ENCODE measurements at places on chromosomes 16 and 17.

DNA sequence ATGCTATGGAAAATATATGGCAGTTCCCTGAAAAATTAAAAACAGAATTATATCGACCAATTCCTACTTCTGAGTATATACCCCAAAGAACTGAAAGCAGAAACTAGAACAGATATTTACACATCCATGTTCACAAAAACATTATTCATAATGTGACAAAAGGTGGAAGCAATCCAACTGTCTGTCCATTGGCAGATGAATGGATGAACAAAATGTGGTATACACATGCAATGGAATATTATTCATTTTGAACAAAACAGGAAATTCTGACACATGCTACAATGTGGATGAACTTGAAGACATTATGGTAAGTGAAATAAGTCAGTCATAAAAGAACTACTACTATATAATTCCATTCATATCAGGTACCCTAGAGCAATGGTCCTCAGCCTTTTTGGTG is 263.5 kb upstream of the AXIN2 start:
- no peak for DNase-seq

DNA sequence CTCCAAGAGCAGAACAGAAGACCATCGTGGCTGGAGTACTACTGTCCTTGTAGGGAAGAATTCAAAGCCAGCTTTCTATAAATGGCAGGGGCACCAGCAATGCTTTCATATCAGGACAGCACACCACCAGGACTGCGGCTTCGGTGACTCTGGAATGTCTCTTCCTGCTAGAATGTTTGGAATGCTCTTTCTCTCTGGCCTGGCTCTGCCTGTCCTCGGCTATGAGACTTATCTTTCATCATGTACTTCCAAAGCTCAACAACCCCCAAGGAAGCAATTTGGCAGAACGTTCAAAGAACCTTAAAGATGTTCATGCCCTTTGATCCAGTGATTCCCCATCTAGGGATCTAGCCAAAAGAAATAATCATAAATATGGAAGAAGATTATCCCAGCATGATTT is 52.7 kb upstream of the NOG start:
- DNase-seq, result no peak

- DNase-seq, result no peak
Observed at GRCh38 chr16:58020628-58021521, 4.7 kb upstream of the MMP15 start.

- DNase-seq, result no peak
Observed at GRCh38 chr17:32398946-32399345, 45.4 kb upstream of the PSMD11 start.

DNA sequence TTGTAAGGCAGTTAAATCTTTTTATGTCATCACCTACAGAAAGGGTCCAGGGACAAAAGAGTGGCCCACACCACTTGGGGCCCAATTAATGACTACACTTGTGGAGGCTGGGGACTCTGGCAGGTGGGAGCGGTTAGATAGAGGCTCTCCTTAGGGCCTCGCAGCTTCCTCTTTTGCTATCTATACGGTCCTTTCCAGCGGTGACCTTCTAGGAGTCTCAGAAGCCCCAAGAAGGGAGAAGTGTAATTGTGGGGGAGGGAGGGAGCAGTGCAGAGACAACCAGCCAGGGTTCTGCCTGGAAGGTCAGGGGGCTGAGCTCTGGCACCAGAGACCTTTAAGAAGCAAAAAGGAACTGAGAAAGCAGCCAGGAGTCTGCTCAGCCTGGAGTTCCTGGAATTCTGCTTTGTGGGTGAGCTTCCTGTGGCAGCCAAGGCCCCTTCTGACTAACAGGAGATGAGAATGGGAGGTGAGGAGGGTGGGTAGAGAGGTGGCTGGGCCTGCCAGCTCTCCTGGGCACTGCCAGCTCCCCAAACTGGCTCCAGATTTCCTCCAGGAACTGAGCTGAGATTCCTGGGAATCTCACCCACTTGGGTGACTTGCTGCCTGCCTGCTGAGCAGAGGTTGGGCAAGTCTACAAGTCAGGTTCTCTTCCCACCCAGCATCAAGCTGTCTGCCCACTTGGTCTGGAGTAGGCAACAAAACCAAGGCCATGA is 16.3 kb upstream of the MAP3K14 start:
- DNase-seq, result no peak

- DNase-seq, result no peak
Observed at GRCh38 chr17:40791787-40792436, 7.8 kb downstream of the KRT28 start.

- no peak for DNase-seq
Observed at GRCh38 chr17:62188713-62189112, 123.6 kb upstream of the MED13 start.

DNA sequence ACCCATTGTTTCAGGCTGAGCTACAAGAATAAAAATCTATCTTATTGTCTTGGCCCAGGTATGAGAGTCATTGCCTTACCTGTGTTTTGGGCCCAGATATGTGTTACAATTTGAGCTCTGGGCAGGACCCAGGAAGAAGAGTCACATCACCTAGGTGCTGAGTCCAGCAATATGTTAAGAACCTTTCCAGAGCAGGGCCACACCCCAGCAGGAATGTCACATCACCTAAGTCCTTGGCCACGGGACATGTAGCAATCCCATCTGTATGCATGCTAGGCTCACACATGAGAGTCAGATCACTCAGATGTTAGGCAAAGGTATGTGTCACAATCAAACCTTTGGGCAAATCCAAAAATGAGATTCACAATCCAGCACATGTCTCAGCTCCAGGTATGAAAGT is 2103.5 kb downstream of the TP53TG3F start:
- no peak for DNase-seq

GRCh38 chr17:75824666-75825065 is 19.5 kb downstream of the UNC13D start:
- no peak for DNase-seq

DNA sequence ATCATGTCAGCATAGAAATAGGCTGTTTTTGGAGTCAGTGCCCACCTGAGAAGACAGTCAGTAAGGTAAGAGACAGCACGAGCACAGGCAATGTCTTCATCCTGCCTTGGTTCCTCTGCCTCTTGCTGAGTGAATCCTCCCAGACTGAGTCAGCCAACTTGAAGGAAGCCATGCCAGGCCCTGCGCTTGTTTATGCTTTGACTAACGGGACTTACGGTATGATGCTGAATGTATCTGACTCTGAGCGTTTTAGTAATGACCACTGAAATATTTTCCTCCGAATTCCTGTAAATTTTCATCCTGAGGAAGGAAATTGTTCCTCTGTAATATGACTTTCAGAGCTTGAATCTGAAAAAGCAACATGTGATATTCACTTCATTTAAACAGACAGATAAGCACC is 18.0 kb downstream of the C17orf67 start:
- DNase-seq, result no peak

DNA sequence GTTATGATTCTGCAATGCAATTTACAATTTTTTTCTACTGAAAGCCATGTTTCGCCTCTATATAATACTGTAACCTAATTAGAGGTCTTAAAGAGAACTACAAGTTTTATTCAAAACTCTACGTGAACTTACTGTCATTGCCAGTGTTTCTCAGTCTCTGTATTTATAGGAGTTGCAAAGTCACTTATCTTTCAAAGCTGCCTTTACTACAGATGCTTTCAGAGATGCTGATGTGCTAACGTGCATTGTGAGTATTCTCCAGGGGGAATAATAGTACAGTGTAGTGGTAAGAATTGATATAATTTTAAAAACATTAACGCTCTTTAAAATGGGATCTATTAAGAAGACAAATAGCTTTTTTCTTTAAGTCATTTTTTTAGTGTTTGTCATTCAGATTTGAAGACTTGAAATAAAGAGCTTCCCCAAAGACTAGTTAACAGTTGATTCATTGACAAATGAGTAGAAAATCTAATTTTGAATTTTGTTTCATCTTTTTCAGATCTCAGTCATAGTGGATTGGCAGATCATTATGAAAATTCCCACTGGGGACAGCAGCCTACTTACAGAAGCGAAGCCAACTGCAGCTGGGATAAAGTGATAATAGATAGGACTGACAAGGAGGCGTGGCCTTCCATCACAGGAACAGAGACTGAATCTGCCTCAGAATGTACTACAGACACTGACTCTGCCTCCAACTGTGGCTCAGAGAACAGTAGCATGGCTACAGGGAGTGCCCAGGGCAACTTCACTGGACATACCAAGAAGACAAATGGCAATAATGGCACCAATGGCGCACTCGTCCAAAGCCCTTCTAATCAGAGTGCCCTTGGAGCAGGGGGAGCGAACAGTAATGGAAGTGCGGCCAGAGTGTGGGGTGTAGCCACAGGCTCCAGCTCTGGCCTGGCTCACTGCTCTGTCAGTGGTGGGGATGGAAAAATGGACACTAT is 79.9 kb downstream of the TMC6 start:
- no peak for DNase-seq

- no peak for DNase-seq
Observed at GRCh38 chr16:67879462-67879861, 5.2 kb upstream of the NRN1L start.

- DNase-seq, result no peak
Observed at GRCh38 chr17:55354941-55355340, 66.7 kb downstream of the MMD start.

GRCh38 chr17:77792626-77793025 is 165.9 kb upstream of the TNRC6C start:
- no peak for DNase-seq

- DNase-seq, result no peak
Observed at GRCh38 chr16:11892761-11893160, 23.0 kb downstream of the GSPT1 start.

Data from NCI-H1105 treated with DMSO at 0.1 percent for 48 hours (cell line).